Aorta (tissue), 5 donors: ENCODE measurements at places on chromosomes 7 and 10.
A peak's percentile ranks its signal among the peaks of the same experiment; 100 is the strongest.

GRCh38 chr7:16293669-16294425 is 127.5 kb downstream of the CRPPA start:
- no peaks in the 10 kb centered on the region for H3K36me3 ChIP-seq
- no peak overlapping the region for H3K27ac ChIP-seq
- no peaks in the 10 kb centered on the region for H3K4me1 ChIP-seq
- no peak for DNase-seq
- H3K27me3 ChIP-seq = no peaks in the 10 kb centered on the region
- no peak overlapping the region for H3K4me3 ChIP-seq

GRCh38 chr10:123044391-123044790 is 35.6 kb downstream of the ACADSB start:
- H3K27ac ChIP-seq = no peak overlapping the region
- DNase-seq = no peak
- H3K4me1 ChIP-seq = no peaks in the 10 kb centered on the region
- H3K4me3 ChIP-seq = no peak overlapping the region

DNA sequence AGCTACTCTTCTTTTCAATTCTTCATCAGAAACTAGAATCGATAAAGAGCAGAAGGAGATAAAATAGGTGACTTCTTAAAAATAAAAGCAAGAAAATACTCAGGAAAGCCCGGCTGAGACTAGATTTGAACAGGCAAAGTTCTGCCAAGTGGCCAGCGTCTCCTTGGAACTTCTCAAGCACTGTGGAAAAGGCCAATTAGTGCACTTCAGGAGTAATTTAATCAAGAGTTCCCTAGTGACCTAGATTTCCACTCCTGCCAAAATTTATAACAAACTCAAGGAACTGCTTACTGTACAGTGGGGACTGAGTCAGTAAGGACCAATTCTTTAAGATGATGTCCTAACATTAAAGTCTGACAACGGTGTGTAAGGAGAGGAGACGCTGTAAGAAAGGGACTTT is 57.3 kb downstream of the CHCHD3 start:
- DNase-seq = no peak
- H3K4me1 ChIP-seq = peaks cover 6% of the 10 kb centered on the region
- no peaks in the 10 kb centered on the region for H3K36me3 ChIP-seq

DNA sequence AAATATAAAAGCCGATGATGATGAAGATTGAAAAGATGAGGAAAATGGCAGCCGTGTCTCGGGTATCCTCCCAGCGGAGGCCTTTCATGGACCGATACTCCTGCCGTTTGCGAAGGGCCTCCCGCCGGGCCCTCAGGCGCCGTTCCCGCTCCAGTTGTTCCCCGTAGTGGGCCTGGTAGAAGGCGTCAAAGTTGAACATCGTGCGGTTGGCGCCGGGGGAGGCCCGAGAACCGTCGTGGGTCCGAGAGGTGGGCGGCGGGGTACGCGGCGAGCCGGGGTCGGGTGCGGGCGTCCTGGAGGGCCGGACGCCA is 553 bp downstream of the DNAJC30 start:
- H3K4me3 ChIP-seq = peak overlapping the region; percentile 83
- H3K27me3 ChIP-seq = no peaks in the 10 kb centered on the region
- H3K27ac ChIP-seq = peak overlapping the region; percentile 70
- no peaks in the 10 kb centered on the region for H3K36me3 ChIP-seq
- H3K4me1 ChIP-seq = peaks cover 3% of the 10 kb centered on the region

GRCh38 chr10:88080213-88080612 is 216.8 kb downstream of the PTEN start:
- H3K27ac ChIP-seq = no peak overlapping the region
- peaks cover 9% of the 10 kb centered on the region for H3K4me1 ChIP-seq
- DNase-seq = no peak
- no peaks in the 10 kb centered on the region for H3K36me3 ChIP-seq

DNA sequence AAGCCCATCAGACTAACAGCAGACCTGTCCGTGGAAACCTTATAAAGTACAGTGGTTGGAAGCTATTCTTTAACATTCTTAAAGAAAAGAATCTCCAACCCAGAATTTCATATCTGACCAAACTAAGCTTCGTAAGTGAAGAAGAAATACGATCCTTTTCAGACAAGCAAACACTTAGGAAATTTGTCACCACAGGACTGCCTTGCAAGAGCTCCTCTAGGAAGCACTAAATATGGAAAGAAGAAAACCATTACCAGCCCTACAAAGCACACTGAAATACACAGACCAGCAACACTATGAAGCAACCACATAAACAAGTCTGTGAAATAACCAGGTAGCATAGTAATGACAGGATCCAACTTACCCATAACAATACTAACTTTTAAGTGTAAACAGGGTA is 177.7 kb upstream of the PRSS1 start:
- H3K27ac ChIP-seq = no peak overlapping the region
- H3K4me3 ChIP-seq = no peak overlapping the region

- H3K27me3 ChIP-seq = no peaks in the 10 kb centered on the region
- no peaks in the 10 kb centered on the region for H3K4me1 ChIP-seq
- no peak overlapping the region for H3K27ac ChIP-seq
- peak overlapping the region; percentile 56 for H3K4me3 ChIP-seq
- peak; percentile 94 for DNase-seq
- no peaks in the 10 kb centered on the region for H3K36me3 ChIP-seq
These were observed 3.8 kb upstream of the ANTXRL start for GRCh38 chr10:46282842-46283574.

GRCh38 chr10:23530079-23530478 is 91.2 kb downstream of the OTUD1 start:
- H3K4me3 ChIP-seq = no peak overlapping the region
- no peaks in the 10 kb centered on the region for H3K4me1 ChIP-seq
- H3K27ac ChIP-seq = no peak overlapping the region
- H3K36me3 ChIP-seq = no peaks in the 10 kb centered on the region

GRCh38 chr10:43573250-43574000 is 991 bp downstream of the ZNF239 start:
- H3K4me3 ChIP-seq = peak overlapping the region; percentile 49
- H3K4me1 ChIP-seq = peaks cover 7% of the 10 kb centered on the region
- no peak for DNase-seq
